Activated CD4-positive, CD25-positive, alpha-beta regulatory T cell treated with anti-CD3 and anti-CD28 coated beads, Interleukin-2, amount 50 U/mL, for 24 hours (primary cell): ENCODE measurements at places on chromosomes 7 and 10.

- ATAC-seq = no peak
These were observed 232.5 kb downstream of the SH2D4B start for GRCh38 chr10:80770239-80770638.

DNA sequence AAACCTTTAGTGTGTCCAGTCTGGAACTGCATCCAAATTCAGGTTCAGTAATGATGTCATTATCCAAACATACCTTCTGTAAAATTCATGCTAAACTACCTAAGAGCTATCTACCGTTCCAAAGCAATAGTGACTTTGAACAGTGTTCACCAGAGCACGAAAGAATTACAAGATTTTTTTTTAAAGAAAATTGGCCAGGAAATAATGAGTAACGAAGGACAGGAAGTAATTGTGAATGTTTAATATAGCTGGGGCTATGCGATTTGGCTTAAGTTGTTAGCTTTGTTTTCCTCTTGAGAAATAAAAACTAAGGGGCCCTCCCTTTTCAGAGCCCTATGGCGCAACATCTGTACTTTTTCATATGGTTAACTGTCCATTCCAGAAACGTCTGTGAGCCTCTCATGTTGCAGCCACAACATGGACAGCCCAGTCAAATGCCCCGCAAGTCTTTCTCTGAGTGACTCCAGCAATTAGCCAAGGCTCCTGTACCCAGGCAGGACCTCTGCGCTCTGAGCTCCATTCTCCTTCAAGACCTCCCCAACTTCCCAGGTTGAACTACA lies 694 bp upstream of the FAS start:
- peak; percentile 5 for ATAC-seq

- no peak for ATAC-seq
These were observed 138.2 kb upstream of the TMEM229A start for GRCh38 chr7:124171068-124171467.

- no peak for ATAC-seq
These were observed 9.6 kb upstream of the JAZF1 start for GRCh38 chr7:28190077-28190710.

DNA sequence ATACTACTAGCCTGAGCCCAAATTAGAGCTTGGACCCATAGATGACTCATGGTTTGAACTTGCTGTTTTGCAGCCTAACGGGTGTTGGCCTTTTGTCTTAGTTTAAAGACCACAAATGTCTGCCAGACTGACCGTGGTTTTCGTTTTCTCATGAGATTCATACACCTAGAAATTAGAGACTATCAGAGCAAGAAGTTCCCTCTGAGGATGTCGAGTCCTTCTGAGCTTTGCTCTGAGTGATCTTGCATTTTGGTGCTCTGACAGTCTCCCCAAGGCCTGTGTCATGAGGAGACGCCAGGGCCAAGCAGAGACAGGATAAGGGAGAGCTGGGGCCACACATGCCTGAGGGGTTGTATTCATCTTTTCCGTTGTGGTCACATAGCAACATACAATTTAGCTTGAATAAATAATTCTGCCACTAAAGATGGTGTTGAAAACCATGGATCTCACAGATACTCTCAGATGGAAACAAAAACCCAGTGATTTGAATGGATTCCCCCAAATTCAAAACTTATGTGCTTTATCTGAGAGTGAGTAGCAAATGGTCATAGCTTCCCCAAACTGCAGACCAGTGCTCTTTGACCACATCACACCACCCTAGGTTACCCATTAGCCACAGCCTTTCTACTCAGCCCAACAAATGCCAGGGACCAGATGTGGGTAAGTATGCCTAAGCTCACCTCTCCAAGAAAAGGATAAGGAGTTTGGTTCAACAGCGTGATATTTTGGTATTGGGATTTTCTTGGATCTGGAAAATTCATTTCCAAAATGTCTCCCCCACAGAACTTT lies 762.0 kb upstream of the IGFBP3 start:
- ATAC-seq = no peak

GRCh38 chr10:78349911-78350663 lies 316.4 kb downstream of the RPS24 start:
- no peak for ATAC-seq

DNA sequence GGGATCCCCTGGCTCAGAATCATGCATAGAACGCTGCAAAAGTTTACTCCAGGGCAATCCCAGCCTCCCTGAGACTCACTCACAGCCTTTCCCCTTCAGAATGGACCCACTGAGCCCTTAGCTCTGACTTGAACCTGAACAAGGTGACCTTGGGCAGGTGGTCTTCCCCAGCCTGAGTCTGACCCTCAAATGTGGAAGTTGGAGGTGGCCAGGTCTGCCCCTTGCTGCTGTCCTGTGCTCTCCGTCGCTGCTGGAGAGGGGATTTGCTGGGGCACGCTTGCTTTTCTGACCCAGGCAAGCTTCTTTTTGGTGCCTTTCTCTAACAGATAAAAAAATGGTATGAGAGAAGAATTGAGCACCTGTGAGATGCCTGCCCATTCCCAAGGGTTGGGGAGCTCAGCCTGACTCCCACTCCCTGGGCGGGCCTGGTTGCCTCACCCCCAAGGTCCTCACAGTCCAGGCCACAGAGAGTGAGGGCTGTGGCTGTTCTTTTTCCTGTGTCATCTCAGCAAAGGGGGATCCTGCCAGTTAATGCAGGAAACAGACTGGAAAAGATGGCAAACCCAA lies 46.6 kb upstream of the IGFBP3 start:
- ATAC-seq = no peak

- ATAC-seq = no peak
These were observed 103.3 kb downstream of the CFAP58 start for GRCh38 chr10:104456802-104457542.

DNA sequence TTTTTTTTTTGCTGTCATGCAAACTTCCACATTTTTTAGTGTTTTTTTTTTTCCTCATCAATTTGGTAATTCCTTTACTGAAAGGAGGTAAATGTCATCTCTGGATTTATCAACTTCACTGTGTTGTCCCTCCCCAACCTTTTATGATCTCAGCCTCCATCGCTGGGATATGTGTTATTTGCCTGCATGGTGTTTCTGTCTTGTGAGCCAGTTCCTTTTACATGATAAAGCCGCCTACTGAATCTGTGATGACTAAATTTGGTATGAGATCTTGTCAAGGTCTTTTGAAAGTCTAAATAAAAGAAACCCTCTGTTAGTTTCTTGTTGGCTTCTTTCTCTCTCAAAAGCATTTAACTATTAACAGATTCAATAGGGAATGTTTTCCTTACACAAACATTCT lies 39.3 kb downstream of the TAS2R41 start:
- ATAC-seq = no peak

DNA sequence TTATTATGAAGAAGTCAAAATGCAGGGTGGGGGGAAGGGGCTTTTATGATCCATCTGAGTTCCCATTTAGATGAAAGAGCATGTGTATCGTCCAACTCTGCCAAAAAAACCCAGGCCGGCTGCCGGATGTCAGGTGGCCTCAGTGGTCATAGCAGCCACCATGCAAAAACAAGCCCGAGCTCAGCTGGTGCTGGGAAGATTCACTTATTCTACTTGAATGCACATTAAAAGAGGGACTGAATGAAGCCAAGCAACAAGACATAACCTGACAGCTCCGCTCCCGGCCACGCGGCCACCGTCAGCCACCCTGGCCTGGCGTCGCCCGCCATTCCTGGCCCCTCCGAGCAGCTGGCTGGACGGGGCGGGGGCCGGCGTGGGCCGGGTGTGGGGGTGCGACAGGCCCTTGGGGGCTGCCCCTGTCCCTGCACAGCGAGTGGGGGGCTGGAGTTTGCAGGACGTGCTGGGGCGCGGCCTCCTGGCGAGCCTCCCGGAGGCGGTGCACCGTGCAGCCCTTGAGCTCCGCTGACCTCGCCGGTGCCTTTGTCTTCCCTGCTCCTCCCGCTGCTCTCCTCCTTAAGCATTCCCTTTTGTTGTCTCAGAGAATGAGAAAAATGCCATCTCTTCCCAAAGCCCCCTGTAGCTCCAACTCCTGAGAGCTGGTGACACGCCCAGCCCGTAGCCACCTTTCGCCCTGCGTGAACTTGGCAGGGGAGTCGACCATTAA lies 67.8 kb downstream of the EBF3 start:
- no peak for ATAC-seq

- no peak for ATAC-seq
These were observed 129.7 kb downstream of the ADRA2A start for GRCh38 chr10:111206521-111206920.
